ENCODE measurements at places on chromosomes 12 and 14. TPM values are rescaled to one million over a fixed set of nuclear protein-coding genes. Genes with fewer than 3 reads are reported as not detected.

FAIM2 gene
- total RNA-seq, result 0.49 TPM

HSPB8 gene
- not detected for total RNA-seq

SOCS4 gene
- total RNA-seq, result 42.3 TPM

C12orf56 gene
- 0.15 TPM for total RNA-seq

LYZ gene
- total RNA-seq, result not detected

KDM2B gene
- 60.1 TPM for total RNA-seq

PMEL gene
- not detected for total RNA-seq

KCNC2 gene
- not detected for total RNA-seq

STAT2 gene
- total RNA-seq, result 71.3 TPM

ARHGAP9 gene
- total RNA-seq, result 102 TPM

WNT1 gene
- 0.24 TPM for total RNA-seq

GALC gene
- 8.7 TPM for total RNA-seq

POU6F1 gene
- total RNA-seq, result 6.7 TPM

TMEM63C gene
- total RNA-seq, result 1.6 TPM

SLC6A15 gene
- not detected for total RNA-seq

COL2A1 gene
- total RNA-seq, result not detected

CLEC4C gene
- not detected for total RNA-seq

RASAL1 gene
- total RNA-seq, result 0.34 TPM

PLEKHG3 gene
- total RNA-seq, result 6.2 TPM

DAD1 gene
- total RNA-seq, result 228 TPM

FOS gene
- 41.9 TPM for total RNA-seq

HHIPL1 gene
- not detected for total RNA-seq

ADAMTS20 gene
- not detected for total RNA-seq

C14orf39 gene
- not detected for total RNA-seq

SLC38A2 gene
- total RNA-seq, result 157 TPM

C12orf76 gene
- total RNA-seq, result 20.3 TPM

NXPH4 gene
- total RNA-seq, result 0.49 TPM

NEUROD4 gene
- 0.05 TPM for total RNA-seq

ACTR6 gene
- 35.4 TPM for total RNA-seq

KLRC4 gene
- not detected for total RNA-seq

VPS37B gene
- total RNA-seq, result 12.7 TPM

REP15 gene
- 1.4 TPM for total RNA-seq

TSHR gene
- total RNA-seq, result 0.47 TPM

CCDC197 gene
- not detected for total RNA-seq

AICDA gene
- not detected for total RNA-seq

PRPH gene
- total RNA-seq, result not detected

ZC3H14 gene
- 65.5 TPM for total RNA-seq

CLEC14A gene
- total RNA-seq, result not detected

OVCH1 gene
- not detected for total RNA-seq

AHNAK2 gene
- 0.02 TPM for total RNA-seq

POMT2 gene
- total RNA-seq, result 20.5 TPM

INHBC gene
- total RNA-seq, result not detected

SRRM4 gene
- total RNA-seq, result not detected

FGF23 gene
- total RNA-seq, result not detected

HCAR3 gene
- 0.62 TPM for total RNA-seq

BAZ1A gene
- 75.0 TPM for total RNA-seq

MFAP5 gene
- total RNA-seq, result not detected

ERP27 gene
- 2.3 TPM for total RNA-seq

ACOT6 gene
- not detected for total RNA-seq
